Smooth muscle cell of the coronary artery (primary cell): ENCODE measurements at places on chromosomes 12 and 14. TPM values are rescaled to one million over a fixed set of nuclear protein-coding genes. Genes with fewer than 3 reads are reported as not detected.

Gene SERPINA9
- not detected in 2 replicates for total RNA-seq

Gene HOXC6
- 0.35 TPM in 1 of 2 replicates, not detected in the other for total RNA-seq

Gene TMEM132C
- not detected in 2 replicates for total RNA-seq

Gene LAG3
- total RNA-seq, result 0.15 TPM in 1 of 2 replicates, not detected in the other

Gene GALNT8
- under 0.01 TPM in 1 of 2 replicates, not detected in the other for total RNA-seq
